G401 (cell line): ENCODE measurements at places on chromosomes 5 and 9. TPM values are rescaled to one million over a fixed set of nuclear protein-coding genes. Genes with fewer than 3 reads are reported as not detected.

- no peak for DNase-seq
These were observed 115.4 kb downstream of the ZNF608 start for GRCh38 chr5:124630767-124631704.

DNA sequence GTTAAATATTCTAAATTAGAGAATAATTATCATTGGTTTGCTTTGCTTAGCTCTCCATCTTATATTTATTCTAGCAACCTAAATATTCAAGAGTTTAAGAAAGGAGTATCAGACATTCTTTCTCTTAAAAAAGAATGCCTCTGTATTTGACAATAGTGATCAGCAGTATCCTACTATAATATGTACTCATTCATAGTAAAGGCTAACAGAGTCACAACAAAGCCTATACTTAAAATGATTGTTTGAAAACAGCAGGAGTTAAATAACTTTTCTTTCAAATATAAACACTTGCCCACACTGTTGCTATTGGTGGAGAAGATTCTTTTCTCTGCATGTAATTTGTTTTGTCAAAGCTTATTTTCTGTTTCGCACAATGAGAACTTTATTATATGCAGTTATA, 178.4 kb downstream of the PTPRD start:
- DNase-seq: no peak

IFNK gene
- not detected in 2 replicates for total RNA-seq

- DNase-seq: peak; percentile 35
These were observed 763 bp downstream of the TJP2 start for GRCh38 chr9:69174616-69175463.

- DNase-seq: no peak
These were observed 140.6 kb upstream of the TLE4 start for GRCh38 chr9:79431019-79431679.

MARCOL gene
- total RNA-seq: not detected in 2 replicates

DNA sequence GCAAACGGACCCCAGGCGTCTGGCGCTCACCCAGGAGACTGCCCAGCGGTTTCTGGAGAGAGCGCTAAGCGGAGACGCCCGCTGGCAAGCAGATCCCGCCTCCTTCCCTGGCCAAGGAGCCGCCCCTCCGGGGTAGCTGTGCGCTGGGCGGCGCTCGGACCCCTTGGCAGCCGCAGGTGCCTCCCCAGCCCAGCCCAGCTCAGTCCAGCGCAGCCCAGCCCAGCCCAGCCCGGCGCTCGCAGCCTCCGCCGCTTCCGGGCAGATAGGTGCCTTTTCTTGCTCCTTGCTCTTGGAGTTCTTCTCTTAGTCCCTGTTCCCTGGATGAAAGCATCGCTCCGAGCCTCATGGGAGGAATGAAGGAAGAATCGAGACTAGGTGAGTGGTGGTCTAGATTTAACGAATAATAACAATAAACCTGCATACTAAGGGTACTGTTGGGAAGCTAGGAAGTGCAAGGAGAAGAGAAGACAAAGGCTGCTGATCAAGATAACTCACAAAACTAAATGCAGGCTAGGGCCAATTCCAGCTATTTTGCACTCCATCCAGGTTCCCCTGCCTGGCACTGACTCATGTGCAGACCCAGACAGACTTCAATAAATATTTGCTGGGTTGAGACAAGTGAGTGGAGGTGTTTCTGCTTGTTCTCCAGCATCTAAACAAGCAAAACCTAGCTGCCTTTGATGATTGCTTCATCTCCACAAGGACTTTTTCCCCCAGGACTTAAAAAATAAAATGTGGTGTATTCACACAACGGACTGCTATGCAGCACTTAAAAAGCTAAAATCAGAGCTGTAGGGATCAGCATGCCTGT, at the start of gene STK32A:
Gene STK32A (plus strand): TSS at position 202 of the 811 bp plus-strand sequence. CDS start 4,609 bp downstream, outside the sequence.
- DNase-seq: no peak

- no peak for DNase-seq
These were observed 12.0 kb upstream of the THG1L start for GRCh38 chr5:157719245-157719644.

TAF11L6 gene
- total RNA-seq: not detected in 2 replicates

DNM1 gene
- total RNA-seq: 5.5 and 6.1 TPM in 2 replicates

DNA sequence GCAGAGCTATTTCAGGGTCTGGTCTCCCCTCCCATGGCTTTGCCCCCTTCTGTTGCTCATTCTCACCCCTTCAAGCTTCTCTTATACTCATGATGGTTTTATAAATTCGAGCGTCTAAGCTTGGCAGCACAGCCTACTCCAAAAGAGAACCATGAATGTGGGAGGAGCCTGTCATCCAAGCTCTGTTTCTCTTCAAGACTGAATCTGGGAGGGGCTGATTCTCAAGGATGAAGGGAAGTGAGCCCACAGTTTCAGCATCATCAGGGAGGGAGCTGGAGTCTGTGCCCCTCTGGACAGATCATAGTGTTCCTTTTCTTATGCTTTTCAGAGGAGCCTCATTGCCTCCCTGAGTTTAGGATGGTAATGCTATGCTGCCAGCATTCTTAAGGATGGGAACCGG, 168.6 kb downstream of the CFAP90 start:
- DNase-seq: no peak

DNA sequence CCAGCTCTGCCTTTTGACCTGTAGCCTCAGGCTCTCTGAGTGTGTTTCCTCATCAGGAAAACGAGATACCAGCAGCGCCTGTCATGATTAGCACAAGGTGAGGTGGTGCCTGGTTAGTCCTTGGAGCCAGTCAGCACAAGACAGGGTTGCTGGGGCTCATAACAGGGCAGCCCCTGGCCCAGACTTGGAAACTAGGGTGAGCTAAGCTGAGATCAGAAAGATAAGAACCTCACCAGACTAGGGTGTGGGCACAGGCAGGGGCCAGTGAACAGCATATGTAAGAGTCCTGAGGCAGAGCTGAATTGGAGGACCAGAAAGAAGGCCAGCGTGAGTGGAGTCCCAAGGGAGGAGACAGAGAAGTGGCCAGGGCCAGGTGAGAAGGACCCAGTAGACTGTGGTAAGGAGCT, 42.7 kb upstream of the FUBP3 start:
- DNase-seq: no peak

GRCh38 chr5:44942524-44943001, 133.8 kb downstream of the MRPS30 start:
- DNase-seq: no peak

DNA sequence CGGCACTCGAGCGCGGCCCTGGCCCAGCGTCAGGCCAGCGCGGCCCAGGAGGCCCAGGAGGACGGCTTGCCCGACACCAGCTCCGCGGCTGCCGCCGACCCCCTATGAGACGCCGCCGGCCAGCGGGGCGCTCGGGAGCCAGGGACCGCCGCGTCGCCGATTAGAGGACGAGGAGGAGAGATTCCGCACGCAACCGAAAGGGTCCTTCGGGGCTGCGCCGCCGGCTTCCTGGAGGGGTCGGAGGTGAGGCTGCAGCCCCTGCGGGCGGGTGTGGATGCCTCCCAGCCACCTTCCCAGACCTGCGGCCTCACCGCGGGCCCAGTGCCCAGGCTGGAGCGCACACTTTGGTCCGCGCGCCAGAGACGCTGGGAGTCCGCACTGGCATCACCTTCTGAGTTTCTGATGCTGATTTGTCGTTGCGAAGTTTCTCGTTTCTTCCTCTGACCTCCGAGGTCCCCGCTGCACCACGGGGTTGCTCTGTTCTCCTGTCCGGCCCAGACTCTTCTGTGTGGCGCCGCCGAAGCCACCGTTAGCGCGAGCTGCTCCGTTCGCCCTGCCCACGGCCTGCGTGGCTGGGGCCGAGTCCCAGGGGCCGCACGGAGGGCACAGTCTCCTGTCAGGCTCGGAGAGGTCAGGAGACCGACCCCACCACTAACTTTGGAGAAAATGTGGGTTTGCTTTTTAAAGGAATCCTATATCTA, 42.6 kb upstream of the CACNA1B start:
- DNase-seq: no peak

DNA sequence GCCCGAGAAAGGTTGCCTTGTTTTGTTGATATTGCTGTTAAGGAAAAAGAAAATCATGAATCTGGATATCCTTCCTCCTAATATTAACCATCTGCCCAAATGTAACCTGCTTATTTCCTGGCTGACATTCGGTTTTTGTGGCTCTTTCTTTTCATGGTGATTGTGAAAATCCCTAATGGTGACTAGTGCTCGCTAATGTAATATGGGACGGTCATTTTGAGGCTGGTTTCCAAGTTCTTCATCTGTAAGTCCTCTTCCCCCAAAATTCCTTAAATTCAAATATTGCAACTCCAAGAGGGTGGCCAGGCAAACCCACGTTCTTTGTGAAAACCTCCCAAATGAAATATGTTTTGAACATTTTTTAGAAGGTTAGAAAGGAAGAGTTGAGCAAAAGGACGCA, 63.1 kb upstream of the MAMDC2 start:
- no peak for DNase-seq

DNA sequence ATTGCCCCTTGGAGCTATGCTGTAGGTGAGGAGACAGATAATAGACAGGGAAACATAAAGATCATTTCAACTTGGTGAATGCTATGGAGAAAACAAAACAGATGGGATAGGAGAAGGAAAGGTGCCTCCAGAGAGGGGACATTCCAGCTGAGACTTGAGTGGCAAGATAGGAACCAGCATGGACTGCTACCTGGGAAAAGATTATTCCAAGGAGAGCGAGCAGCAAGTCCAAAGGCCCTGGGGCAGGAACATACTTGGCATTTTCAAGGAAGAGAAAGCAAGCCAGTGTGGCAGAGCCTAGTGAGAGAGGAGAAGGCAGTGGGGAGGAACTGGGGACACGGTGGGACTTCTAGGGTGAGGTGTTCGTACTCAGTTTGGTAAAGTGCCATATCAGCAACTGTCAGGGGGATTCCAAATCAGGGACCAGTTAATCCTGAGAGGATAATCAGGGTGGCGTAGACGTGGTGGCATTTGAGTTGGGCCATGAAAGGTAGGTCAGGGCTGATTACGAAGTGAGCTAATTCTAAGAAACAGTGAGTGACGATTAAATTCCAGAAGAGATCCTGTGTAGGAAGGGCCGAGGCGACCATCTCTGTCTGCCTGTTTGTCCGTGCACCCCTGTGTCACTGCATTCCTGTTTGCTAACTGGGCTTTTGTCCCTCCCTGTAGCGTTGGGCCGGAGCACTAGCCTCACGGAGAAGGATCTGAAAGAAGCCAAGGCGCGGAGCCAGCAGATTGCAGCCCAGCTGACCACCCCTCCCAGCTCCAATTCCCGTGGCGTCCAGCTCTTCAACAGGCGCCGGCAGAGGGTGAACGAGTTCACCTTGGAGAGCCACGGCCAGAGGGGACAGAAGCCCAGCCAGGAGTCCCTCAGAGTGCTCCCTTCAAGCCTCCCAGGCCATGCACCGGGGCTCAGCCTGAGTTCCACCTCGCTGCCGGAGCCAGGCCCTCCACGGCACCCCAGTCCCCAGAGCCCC, 7.1 kb downstream of the SYNPO start:
- peak; percentile 58 for DNase-seq

GRCh38 chr9:125522328-125522725, 184.7 kb downstream of the MAPKAP1 start:
- no peak for DNase-seq

RGP1 gene
- 13.8 and 15.0 TPM in 2 replicates for total RNA-seq
